Stimulated activated CD4-positive, alpha-beta T cell treated with anti-CD3 and anti-CD28 coated beads, Interleukin-1b, Interleukin-23, amount 100 ng/mL, for 24 hours (primary cell): ENCODE measurements at places on chromosomes 5 and 9.

- no peak for DNase-seq
Observed at GRCh38 chr5:118597543-118597942, 390.8 kb downstream of the DTWD2 start.

DNA sequence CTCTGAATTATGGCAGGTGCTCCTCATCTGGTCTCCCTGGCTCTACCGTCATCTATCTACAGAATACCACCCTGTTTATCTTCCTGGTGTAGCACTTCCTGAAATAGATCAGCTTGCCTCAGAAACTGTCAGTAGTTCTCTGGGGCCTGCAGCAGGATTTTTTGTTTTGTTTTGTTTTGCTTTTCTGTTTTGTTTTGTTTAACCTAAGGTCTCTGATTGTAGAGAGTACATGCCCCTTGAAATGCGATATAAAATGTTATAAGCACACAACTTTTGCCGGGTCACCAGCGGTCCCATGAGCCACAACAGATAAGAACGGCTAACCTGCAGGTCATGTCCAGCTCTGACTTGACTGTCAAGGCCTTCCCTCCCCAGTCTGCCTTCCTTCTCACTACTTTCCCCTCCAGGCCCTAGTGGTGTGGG lies 26.6 kb upstream of the CREBRF start:
- DNase-seq, result no peak

GRCh38 chr5:132327252-132327955 lies 33.2 kb downstream of the SLC22A4 start:
- no peak for DNase-seq

GRCh38 chr5:168064933-168065622 lies 226.4 kb upstream of the WWC1 start:
- DNase-seq, result no peak

- peak; percentile 8 for DNase-seq
Observed at GRCh38 chr9:93827545-93828330, 127.4 kb downstream of the BARX1 start.

DNA sequence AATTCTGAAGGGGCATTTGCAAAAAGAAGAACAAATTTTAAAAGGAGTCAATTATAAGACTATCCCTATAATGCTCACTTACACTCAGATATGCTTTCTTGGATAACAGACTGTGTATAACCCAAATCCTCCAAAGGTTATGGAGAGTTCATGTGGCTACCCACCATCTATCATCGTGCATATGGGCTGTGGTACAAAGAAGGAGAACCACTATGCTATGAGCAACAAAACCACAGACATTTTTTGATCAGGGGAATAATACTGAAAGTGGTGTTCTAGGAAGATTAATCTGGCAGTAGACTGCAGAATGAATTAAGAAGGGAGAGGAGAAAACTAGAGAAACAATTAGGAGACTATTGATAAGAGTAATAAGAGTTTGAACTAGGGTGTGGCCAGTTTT lies 16.8 kb downstream of the NR3C1 start:
- DNase-seq, result no peak

GRCh38 chr5:138065102-138065501 lies 18.7 kb upstream of the WNT8A start:
- no peak for DNase-seq
